T-cell (primary cell): ENCODE measurements at places on chromosomes 4 and X. TPM values are rescaled to one million over a fixed set of nuclear protein-coding genes. Genes with fewer than 3 reads are reported as not detected.

DNA sequence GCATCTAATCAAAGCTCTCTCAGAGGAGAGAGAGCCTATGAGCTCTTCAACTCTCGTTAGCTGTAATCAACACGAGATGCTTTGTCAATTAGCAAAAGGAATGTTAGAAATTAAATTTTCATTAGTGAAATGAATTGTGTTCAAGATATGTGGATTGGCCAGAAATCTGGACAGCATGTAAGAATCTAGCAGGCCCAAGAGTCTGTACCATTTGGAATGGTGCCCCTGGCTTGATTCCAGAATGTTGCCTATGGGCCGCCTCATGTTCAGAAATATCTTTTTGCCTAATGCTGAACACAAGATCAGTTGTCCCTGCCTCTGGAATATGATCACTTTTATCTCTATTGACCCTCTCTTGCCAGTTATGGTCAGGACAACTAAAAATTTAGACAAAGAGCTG is 88.2 kb downstream of the RBM46 start:
- H3K36me3 ChIP-seq: no peaks in the 10 kb centered on the region
- no peak overlapping the region for H3K4me3 ChIP-seq
- H3K27me3 ChIP-seq: no peaks in the 10 kb centered on the region
- no peak for DNase-seq
- no peaks in the 10 kb centered on the region for H3K4me1 ChIP-seq

The LNX1 gene
- total RNA-seq: not detected

DNA sequence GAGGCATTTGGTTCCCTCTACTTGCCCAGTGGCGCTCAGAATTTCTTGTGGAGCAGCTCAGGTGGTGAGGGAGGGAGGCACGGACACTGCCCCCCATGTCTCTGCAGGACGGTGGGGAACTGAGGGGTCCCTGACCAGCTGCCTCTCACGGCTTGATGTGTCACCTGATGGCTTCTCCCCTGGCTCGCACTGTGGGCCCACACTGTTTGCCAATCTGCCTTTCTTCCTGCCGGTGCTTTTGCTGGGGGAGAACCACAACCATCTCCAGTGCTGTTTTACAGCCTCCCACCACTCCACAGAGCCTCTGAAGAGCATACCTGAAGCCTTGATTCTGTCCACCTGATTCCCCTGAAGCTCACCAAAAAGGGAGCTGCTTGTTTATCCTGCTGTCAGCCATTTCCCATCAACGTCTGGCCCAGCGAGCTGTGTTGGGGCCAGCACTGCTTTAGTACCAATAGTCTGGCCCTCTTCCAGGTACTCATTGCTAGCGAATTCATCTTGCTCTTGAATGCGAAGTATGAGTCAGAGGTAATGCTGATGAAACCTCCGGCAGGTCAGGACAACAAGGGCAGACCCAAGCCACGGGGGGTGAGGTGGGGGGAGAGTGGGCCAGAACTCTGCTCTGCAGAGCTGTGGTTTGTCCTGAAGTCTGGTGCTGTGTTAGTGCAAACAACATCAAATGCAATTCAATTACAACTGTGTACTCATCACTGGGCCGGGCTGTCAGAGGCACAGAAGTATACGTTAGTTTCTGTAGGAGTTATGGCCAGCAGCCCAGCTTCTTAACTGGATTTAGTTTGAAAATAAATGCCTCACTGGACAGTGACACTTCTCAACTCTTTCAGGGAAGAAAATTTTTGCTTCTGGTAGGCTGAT is 208.3 kb upstream of the JADE1 start:
- no peak overlapping the region for H3K27ac ChIP-seq
- DNase-seq: no peak
- H3K27me3 ChIP-seq: no peaks in the 10 kb centered on the region
- no peaks in the 10 kb centered on the region for H3K36me3 ChIP-seq

- no peaks in the 10 kb centered on the region for H3K27me3 ChIP-seq
- no peak overlapping the region for H3K4me3 ChIP-seq
- no peaks in the 10 kb centered on the region for H3K36me3 ChIP-seq
- no peak overlapping the region for H3K27ac ChIP-seq
These were observed 50.4 kb downstream of the MGARP start for GRCh38 chr4:139229534-139230039.

The ARAF gene
- total RNA-seq: 116 TPM

GRCh38 chr4:149841686-149842085 is 26.0 kb upstream of the IQCM start:
- no peak for DNase-seq
- H3K4me3 ChIP-seq: no peak overlapping the region
- H3K36me3 ChIP-seq: no peaks in the 10 kb centered on the region
- no peaks in the 10 kb centered on the region for H3K27me3 ChIP-seq
- no peaks in the 10 kb centered on the region for H3K4me1 ChIP-seq

DNA sequence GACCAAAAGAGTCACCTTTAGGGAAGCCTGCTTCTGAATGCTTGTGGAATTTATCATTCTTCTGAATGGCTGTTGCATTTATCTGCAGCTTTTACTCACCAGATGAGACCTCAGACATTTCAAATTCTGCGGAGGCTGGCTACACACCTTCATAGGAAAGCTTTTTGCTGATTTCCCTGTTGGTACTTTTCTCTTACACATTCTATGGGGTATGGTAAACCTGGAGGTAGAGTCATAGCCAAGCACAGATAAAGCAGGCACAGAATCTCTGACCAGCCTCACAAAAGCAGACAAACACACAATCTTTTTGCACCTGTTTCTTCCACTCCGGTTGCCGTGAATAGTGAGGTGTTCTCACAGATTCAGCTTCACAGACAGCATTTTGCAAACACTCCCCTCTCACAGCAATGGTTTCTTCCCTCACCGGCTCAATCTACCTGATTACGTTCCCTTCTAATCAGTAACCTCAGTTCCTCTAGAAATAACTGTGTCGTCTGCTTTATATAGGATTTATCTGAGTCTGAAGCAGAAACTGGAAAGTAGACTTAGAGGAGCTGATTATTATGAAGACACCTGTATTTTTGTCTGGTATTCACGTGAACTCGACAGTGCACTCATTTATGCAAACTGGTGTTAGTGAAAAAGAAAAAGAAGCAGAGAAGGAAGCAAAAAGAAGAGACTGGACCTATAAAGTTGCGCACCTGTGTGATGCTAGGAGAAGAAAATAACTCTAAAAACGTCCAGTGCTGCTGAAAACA is 83.1 kb downstream of the DMD start:
- no peaks in the 10 kb centered on the region for H3K36me3 ChIP-seq
- no peak for DNase-seq
- no peak overlapping the region for H3K27ac ChIP-seq
- H3K4me3 ChIP-seq: no peak overlapping the region
- no peaks in the 10 kb centered on the region for H3K27me3 ChIP-seq

The IL2RG gene
- total RNA-seq: 330 TPM

The PDLIM3 gene
- total RNA-seq: 0.63 TPM

- peak overlapping the region; percentile 99 for H3K27ac ChIP-seq
- H3K4me3 ChIP-seq: peak overlapping the region; percentile 2
- H3K27me3 ChIP-seq: no peaks in the 10 kb centered on the region
- no peak for DNase-seq
- no peaks in the 10 kb centered on the region for H3K36me3 ChIP-seq
These were observed 14.7 kb downstream of the RHOH start for GRCh38 chr4:40211224-40212185.

GRCh38 chr4:57044279-57044678 is 65.6 kb downstream of the POLR2B start:
- H3K4me1 ChIP-seq: no peaks in the 10 kb centered on the region
- no peaks in the 10 kb centered on the region for H3K36me3 ChIP-seq
- H3K27me3 ChIP-seq: no peaks in the 10 kb centered on the region
- H3K4me3 ChIP-seq: no peak overlapping the region
- no peak for DNase-seq

DNA sequence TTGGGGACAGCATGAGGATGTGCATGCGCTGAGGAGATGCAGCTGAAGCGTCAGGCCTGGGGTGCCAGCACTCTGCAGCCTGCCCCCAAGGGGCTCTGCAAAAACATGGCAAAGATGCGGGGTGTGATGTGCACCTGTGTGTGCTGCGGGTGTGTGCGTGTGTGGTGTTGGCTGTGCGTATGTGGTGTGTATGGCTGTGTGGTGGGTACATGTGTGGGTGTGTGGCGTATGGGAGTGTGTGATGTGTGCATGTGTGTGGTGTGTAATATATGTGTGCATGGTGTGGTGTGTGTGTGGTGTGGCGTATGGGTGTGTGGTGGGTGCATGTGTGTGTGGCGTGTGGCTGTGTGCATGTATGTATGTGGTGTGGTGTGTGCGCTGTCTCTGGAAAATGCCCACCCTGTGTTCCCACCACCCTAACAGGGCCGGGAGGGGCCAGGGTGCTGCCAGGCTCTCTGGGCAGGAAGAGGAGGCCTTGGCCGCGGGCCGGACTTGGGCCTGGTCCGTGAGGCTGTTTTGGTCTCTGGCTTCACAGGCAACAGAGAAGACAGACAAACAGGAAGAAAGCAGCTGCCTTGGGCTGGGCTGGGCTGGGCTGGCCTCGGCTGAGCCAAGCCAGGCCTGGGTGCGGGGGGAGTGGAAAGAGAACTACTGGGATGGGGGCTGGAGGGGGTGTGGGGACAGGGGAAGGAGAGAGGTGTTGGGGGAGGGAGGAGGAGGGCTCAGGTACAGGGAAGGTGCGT is 1.1 kb upstream of the AVPR2 start:
- peaks cover 24% of the 10 kb centered on the region for H3K4me1 ChIP-seq
- no peaks in the 10 kb centered on the region for H3K27me3 ChIP-seq

- no peak overlapping the region for H3K4me3 ChIP-seq
- no peaks in the 10 kb centered on the region for H3K36me3 ChIP-seq
- no peak for DNase-seq
- H3K4me1 ChIP-seq: no peaks in the 10 kb centered on the region
- no peak overlapping the region for H3K27ac ChIP-seq
These were observed 423.9 kb downstream of the PABPC4L start for GRCh38 chr4:133777661-133778060.

GRCh38 chrX:121666171-121666570 is 618.8 kb downstream of the GLUD2 start:
- H3K36me3 ChIP-seq: no peaks in the 10 kb centered on the region
- H3K27me3 ChIP-seq: no peaks in the 10 kb centered on the region
- no peaks in the 10 kb centered on the region for H3K4me1 ChIP-seq
- no peak overlapping the region for H3K4me3 ChIP-seq
- no peak for DNase-seq

GRCh38 chr4:52997132-52997416 is 135.0 kb downstream of the RASL11B start:
- H3K27me3 ChIP-seq: no peaks in the 10 kb centered on the region
- no peak overlapping the region for H3K4me3 ChIP-seq
- no peak for DNase-seq
- no peak overlapping the region for H3K27ac ChIP-seq
- no peaks in the 10 kb centered on the region for H3K36me3 ChIP-seq
- H3K4me1 ChIP-seq: no peaks in the 10 kb centered on the region

The SMIM43 gene
- total RNA-seq: not detected

- H3K4me3 ChIP-seq: no peak overlapping the region
- H3K27me3 ChIP-seq: no peaks in the 10 kb centered on the region
- no peaks in the 10 kb centered on the region for H3K36me3 ChIP-seq
- DNase-seq: no peak
- no peak overlapping the region for H3K27ac ChIP-seq
- peaks cover 31% of the 10 kb centered on the region for H3K4me1 ChIP-seq
These were observed 106.6 kb upstream of the ATP6AP2 start for GRCh38 chrX:40474205-40474626.

The TLR3 gene
- total RNA-seq: 0.82 TPM

The SLC39A8 gene
- 19.2 TPM for total RNA-seq

DNA sequence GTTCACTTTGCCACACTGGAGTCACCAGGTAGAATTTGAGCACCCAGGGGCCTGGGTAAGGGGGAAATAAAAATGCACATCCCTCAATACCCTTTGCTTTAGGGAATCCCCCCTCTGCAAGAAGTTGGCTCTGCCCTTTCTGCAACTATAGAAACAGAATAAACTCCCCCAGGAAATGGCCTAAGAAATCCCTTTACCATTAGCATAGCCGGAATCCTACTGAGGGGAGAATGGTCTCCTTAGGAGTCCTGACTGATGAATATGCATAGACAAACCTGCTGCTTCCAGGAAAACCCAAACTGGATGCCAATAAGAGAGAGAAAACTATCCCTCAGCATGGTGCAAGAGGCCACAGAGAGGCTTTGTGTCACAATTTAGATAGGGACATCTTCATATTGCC is 11.0 kb downstream of the EFHC2 start:
- no peaks in the 10 kb centered on the region for H3K36me3 ChIP-seq
- H3K4me1 ChIP-seq: peaks cover 7% of the 10 kb centered on the region
- H3K27me3 ChIP-seq: no peaks in the 10 kb centered on the region

The PAGE4 gene
- total RNA-seq: not detected

DNA sequence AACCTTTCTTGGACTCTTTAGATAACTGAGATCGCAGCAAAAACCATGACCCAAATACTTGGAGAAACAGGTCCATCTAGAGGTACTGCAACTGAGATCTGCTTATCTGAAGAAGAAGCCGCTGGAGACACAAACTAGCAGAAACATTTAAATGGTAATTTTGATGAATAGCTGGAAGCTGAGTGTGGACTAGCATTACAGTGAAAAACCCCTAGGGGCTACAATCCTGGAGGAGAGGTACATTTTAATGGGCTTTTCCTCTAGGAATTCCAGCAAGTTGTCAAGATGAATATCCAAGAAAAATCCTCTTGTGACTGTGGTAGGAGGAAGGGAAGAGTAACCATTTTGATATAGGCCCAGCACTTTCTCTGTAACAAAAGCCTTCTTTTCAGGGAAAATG is 592.5 kb upstream of the GRIA3 start:
- no peak overlapping the region for H3K27ac ChIP-seq
- no peak overlapping the region for H3K4me3 ChIP-seq
- no peaks in the 10 kb centered on the region for H3K27me3 ChIP-seq
- no peaks in the 10 kb centered on the region for H3K4me1 ChIP-seq

The PCSK1N gene
- total RNA-seq: 9.1 TPM

The COL25A1 gene
- total RNA-seq: not detected

- no peaks in the 10 kb centered on the region for H3K27me3 ChIP-seq
- no peak for DNase-seq
- H3K4me1 ChIP-seq: no peaks in the 10 kb centered on the region
- no peak overlapping the region for H3K27ac ChIP-seq
These were observed 109.9 kb downstream of the AFF2 start for GRCh38 chrX:148610328-148610698.

DNA sequence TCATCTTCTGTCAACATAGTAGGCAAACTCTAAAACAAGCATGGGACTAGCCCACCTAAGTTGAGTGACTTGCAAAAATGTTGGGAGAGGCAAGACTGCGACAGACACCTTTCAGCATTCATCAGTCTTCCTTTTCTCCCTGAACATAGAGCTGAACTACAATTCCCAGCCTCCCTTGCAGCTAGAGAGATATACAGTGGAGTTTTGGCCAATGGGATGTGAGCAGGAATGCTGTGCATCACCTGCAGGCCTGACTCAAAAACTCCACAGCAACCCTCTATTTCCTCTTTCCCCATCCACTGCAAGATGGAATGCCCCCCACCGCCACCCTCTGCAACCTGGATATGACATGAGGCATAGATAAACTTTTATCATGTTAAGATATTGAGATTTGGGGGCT is 66.5 kb downstream of the PDHA1 start:
- H3K4me1 ChIP-seq: no peaks in the 10 kb centered on the region
- DNase-seq: no peak
- H3K27ac ChIP-seq: no peak overlapping the region
- H3K27me3 ChIP-seq: no peaks in the 10 kb centered on the region
- no peaks in the 10 kb centered on the region for H3K36me3 ChIP-seq
